ENCODE measurements at places on chromosomes 2 and 18.

DNA sequence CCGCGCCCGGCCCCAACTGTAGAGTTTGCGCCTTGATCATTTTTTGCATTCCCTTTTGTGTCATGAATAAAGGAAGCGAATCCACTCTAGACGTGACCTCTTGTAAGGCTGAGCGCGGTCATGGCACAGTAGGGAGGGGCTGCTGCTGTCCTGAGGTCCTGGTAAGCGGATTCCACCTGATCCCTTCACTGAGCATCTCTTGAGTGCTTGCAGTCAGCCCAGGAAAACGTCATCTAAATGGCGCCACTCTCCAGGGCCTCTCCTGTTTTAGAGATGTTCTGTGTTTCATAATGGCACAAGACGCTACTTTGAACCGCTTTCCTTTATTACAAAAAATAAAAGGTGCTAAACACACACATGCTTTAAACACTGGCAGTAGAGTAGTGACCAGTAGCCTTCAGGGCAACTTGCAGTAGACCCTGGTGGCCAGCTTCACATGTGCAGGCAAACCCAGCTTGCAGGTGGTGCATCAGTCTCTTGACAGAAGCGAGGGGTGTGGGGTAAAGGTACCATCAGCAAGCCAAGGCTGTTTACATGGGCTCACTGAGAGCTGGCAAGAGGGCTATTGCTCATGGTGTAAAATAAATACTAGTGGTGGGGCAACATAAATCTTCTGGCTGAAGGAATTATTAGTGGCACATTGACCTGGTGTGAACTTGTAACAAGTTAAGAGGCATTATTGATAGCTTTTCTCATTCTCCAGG is 43.0 kb upstream of the ACKR3 start:
- DNase-seq = no peak

DNA sequence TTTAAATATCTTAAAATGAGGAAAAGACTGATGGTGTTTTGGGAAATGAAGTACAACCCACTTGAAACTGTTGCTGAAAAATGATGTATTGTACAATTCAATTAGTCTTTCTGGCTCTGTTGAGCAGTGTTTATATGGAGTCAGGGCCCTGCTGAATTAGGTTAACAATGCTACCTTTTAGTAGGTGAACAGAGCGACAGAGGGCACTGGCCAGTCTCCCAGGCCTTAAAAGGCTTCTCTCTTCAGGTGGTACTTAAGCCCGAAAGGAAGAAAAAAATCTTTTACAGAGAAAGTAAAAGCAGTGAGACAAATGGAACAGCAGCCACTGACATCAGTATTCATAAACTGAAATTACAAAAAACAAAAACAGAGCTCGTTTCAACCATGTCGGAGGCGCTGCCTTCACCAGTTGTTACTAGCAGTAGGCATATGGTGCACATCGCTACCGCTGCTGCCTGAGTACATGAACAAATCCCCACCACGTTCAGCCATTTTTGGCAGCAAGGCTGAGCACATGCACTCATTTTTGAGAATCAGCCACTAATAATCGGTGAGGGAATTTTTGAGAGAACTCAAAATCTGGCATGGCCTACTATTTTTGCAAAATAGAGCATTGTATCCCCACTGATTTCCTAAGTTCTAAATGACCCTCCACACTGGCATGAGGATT is 91.8 kb downstream of the PLEKHM3 start:
- no peak for DNase-seq

DNA sequence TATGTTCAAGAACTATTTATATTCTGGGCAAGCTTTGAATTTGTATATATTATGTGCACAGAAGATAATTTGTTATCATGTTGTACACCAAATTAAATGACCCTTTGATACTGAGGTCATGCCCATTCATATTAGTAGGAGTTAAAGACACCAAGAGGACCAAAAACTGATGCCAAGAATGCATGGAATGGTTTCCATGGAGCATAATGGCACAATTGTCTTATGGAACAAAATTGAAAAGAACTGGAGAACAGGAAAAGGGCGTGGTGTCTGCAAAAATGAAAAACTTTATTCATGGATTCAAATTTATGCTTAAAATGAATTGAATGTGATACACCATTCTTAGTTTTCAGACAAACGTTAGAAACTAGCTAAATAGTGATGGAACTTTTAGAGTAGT is 24.1 kb upstream of the RBMS1 start:
- no peak for DNase-seq

GRCh38 chr2:210198326-210198725 is 26.9 kb downstream of the ACADL start:
- DNase-seq = no peak

DNA sequence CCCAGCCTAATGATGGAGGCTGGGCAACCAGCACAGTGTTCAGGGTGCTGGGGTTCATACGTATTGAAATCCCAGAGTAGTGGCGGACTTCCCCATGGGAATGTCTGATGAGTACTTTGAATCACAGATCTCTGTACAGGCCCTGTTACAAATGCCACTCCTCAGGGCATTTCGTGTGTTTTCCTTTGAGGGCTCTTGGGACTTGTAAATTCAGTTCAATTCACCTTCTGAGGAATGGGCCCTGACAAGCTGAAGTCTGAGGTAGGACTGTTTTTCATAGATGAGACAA is 288 bp upstream of the RDH14 start:
- DNase-seq = no peak

DNA sequence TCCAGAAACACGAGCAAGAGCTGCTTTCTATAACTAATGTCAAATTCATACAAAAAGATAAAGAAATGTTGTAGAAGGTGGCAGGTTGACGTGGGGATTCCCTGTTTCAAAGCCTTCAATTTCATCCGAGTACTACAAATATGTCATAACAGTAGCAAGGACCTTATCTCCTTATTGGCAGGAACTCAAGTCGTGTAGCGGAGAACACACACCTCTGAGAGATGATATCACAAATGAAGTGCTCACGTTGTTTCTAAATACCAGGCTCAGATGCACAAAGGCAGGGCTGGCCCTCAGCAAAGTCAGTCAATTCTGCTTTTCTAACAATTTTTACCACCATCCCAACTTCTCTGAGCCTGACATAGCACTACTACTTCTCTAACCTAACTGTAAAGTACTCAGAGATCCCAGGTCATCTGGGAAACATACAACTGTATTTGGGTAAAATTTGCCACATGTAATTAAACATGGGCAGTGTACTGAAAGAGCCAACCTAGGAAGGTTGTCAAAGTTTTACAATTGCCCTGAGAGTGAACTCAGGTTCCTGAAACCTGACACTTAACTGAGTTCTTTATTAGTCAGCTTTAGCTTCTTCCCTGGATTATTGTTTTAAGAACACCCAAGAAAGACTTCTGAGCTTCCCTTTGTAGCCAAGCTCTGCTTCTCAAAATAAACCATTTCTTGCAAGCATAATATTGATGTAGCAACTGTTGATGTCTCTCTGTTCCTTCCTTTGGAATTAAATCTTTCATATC is 813.7 kb upstream of the ACVR2A start:
- DNase-seq = no peak

GRCh38 chr2:60840880-60841279 is 40.5 kb upstream of the REL start:
- no peak for DNase-seq

DNA sequence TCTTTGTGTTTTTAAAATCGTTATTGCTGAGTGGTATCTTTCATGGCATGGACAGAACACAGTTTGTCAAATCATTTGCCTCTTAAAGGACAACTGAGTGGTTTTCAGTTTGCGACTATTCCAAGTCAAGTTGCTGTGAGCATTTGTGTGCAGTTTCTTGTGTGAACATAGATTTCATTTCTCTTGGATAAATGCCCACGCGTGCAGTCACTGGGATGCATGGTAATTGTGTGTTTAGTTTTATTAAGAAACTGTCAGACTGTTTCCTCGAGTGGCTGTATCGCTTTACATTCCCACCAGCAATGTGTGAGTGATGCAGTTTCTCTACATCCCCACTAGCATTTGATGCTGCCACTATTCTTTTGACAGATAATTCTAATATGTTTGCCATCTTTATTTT is 154.0 kb upstream of the ARL4C start:
- no peak for DNase-seq

DNA sequence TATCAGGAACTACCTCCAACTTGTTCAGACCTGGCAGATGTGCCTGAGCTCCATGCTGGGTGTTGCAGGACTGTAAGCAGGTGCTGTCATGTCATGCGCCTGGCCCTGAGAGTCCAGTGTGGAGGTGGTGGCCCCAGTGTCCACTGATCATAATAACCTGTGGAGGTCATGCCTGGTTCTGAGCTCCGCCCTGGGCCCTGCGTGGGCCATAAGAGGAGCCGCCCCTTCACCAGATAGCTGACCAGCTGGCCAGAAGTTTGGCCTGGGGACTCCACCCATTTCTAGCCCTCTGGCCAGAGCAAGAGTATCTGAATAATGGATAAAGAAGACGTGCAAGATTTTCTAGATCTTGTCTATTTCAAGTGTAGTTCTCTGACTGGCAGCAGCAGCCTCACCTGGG is 72.4 kb downstream of the CTIF start:
- DNase-seq = no peak

GRCh38 chr2:227191367-227191766 is 26.9 kb downstream of the COL4A3 start:
- DNase-seq = no peak

DNA sequence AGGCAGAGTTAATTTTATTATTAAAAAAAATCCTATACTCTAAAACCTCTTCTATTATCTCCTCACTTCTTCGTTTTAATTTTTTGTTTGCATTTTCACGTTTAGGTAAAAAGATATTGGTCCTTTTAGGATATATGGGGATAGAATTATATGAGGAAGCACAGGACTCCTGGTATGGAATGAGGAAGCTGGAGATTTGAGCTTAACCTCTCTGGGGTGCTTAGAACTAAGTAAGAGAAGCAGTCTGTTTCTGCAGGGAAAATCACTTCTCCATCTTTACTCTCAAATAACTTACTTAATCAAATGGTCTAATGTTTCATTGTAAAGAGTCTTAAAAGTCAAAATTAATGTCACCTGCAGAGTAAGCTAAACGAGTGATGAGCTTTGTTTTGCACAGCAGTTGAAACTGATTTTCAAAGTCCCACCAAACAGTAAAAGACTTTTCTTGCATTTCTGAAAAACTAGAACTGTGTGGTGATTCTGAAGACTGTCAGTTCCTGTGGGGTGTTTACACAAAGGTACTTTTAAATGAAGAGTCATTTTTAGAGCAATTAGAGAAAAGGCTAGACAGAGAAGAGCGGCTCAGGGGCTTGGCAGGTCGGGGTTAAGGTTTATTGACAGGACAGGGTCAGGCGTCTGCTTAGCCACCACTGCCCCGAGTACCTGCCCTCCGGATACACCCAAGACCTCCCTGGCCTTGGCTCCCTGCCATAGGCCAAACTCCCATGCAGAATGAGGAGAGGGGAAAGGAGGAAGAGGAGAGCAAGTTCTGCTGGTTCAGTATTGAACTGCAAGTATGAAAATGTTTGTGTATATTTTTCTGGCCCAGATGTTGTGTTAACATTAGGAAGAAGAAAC is 21.6 kb downstream of the METAP1D start:
- DNase-seq = no peak

- DNase-seq = no peak
Measured at GRCh38 chr18:12442946-12443345, 35.2 kb downstream of the PRELID3A start.

DNA sequence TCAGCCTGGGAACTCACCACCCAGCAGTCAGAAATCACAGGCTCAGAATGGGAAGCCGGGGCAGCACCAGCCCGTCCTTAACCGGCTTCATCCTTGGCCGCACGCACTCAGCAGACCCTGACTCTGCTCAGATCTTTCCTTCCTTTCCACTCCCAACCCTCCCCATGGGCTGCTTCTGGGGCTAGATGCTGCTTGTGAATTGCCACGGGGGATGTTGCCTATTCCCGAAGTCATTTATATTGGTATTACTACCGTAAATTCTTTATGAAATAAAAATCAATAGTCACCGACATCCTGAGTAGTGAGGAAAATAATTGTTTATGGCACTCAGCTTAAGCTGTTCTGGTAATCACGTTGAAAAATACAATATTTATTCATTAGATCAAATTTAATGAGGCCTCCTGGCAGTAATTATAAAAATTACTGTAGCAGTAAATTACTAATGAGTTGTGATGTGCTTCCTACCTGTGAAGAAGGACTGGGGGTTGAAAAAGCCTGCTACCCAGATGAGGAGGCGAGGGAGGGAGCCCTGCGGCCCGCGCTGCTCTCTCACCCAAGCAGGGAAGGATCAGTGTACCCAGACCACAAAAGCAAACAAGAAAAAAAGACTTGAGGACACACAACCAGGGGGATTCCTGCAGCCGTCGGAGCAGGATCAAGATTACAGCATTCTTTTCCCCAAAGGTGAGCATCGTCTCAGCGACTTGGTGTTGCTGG is 31.5 kb downstream of the CDCA7 start:
- no peak for DNase-seq

GRCh38 chr2:99938250-99938649 is 204.1 kb downstream of the AFF3 start:
- DNase-seq = no peak

DNA sequence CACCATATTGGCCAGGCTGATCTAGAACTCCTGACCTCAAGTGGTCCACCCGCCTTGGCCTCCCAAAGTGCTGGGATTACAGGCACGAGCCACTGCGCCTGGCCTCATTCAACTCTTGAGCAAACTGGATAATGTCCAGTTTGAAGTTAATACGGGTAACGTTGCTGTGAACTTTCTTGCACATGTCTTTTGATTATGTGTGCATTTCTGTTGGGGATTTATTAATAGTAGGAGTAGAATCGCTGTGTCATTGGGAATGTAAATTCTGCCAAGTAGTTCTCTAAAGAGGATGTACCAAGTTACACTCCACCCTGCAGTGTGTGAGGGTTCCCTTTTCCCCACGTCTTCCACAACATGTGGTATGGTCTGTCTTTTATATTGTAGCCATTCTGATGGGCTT is 6.2 kb downstream of the IMPA2 start:
- no peak for DNase-seq

DNA sequence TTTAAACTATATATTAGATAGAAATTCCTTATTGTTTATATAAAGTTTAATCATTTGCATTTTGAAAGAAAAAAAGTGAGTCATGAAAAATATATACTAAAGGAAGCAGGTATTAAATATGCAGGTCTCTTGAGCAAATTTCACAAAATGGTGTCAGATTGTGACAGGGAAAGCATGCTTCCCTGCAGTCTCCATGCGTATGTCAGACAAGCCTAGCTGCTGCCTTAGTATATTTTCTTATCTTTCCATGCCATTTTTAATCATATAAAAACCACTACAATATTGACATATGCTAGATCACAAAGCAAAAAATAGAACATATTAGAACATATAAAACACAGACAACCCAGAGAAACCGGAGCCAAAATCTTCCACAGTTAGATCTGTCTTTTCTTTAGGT is 1137.7 kb upstream of the DDX18 start:
- DNase-seq = no peak

DNA sequence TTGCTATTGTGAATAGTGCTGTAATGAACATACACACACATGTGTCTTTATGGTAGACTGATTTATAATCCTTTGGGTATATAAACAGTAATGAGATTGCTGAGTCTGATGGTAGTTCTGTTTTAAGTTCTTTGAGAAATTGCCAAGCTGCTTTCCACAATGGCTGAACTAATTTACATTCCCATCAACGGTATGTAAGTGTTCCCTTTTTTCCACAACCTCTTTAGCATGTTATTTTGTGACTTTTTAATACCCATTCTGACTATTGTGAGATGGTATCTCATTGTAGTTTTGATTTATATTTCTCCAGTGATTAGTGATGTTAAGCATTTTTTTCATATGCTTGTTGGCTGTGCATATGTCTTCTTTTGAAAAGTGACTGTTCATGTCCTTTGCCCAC is 86.7 kb downstream of the TTC27 start:
- no peak for DNase-seq

Data from activated T-cell treated with anti-CD3 and anti-CD28 coated beads, Interleukin-2, amount 50 U/mL, for 24 hours (primary cell).